Stimulated activated naive B cell treated with anti-CD40 and anti-IgM and Interleukin-4, amounts not matched to agents 10 μg/mL and 1 μg/mL and 100 μg/mL, for 72 hours (primary cell): ENCODE measurements at places on chromosomes 16 and 17.

DNA sequence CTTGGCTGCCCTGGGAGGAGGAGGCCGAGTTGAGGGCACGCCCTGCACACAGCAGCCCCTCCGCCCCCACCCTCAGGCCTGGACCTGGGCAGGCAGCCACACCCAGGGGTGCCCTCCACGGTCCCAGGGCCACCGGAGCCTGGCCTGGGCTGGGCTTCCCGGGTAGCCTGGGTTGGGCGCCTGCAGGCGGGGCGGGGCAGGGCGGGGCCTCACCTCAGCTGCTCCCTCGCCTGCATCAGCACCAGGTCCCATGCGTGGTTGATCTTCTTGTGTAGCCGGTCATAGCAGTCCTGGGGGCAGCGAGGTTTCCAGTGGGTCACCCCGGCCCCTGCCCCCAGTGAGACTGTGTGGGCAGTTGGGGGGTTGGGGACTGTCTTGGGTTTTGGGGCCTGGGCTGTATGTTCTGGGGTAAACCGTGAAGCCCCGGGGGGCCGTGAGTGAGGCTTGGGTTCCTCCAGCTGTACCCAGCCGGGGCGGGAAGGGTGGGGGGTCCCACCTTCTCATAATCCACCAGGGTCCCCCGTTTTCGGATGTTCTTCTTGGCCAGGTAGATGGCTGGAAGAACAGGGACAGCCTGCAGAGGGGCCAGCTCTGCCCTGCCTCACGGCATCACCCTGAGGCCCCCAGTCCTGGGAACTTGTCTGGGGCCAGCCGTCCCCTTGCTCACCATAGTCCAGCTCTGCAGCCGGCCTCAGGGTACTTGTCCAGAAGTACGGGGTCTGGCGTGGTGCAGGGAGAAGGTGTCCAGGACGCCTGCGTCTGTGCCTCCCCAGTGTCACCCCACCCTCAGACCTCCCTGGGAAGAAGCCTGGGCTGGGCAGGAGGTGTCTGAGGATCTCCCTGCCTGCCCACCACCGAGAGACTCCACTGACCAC is 2.0 kb downstream of the RGS11 start:
- no peak for DNase-seq

DNA sequence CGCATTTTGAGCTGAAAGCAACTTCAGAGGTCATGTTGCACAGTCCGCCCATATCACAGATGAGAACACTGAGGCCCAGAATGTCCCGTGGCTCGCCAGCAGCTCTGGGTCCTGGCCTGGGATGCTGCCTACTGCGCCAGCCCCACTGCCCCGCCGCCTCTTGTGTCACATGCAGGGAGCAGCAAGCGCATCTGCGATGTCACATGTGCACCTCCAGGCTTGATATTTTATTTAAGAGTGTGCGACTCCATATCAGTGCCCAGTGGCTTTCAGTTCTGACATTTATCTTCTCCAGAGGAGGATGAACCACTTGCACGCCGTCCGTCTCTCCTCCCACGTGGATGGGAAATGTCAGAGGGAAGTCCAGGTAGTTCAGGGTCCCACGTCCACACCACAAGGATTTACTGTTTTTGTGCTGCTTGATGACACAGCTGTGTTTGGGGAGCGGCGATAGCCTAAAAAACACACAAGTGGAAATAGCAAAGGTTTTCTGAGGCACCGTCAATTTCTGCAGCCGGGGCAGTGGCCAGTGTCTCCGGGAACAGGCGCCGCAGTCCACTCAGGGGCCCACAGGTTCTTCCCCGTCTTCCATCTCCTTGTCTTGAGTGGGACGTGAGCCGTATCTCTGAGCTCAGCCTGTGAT is 7.0 kb upstream of the RBFOX3 start:
- no peak for DNase-seq

DNA sequence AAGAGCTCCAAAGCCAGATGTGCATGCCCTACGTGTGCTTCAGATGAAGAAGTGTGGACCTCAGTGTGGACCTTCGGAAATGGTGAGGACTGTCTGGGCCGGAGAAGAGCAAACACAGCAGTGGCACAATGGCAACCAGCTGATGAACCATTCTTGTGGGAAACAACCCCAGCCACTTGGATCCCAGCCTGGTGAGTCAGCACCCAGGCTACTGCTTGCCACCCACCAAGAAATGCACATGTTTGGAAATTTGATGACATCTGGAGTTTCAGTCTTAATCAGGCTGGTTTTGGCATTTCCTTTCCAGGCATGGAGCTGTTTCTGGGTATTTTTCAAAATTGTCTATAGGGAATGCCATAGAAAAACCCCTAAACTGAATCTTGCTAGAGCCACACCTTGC is 42.7 kb downstream of the DYNLRB2 start:
- peak; percentile 13 for DNase-seq

- no peak for DNase-seq
Measured at GRCh38 chr17:77382356-77382911, 241.7 kb downstream of the SEC14L1 start.

- no peak for DNase-seq
Measured at GRCh38 chr17:37659925-37660324, 16.7 kb upstream of the DDX52 start.

GRCh38 chr17:62690168-62690897 is 62.9 kb downstream of the MRC2 start:
- DNase-seq: no peak

DNA sequence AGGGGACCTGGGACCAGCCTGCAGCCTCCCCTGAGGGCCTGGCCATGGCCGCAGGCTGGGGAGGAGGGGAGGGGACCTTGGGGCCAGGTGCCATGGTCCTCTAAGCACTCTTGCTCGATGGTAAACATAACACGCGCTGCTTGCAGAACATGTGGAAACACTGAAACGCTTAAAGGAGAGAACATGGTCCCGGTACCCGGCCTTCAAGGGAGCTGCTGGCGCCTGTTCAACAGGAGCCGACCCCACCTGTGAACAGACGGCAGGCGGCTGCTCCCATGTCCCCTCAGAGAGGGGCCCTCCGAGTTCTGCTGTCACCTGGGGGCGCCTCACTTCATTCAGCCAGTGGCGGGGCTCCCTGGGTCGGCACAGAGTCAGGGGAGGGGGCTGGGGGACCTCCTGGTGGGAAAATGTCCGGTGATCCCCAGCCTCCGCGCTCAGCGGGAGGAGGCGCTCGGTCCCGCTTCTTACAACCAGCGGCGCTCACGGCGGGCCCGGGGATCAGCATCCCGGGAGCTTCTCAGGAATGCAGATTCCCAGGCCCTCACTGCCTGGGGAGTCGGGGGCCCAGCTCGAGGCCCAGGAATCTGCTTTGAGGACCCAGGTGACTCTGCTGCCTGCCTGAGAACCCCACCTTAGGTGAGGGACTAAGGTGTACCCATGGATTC is 854 bp upstream of the SSTR5 start:
- no peak for DNase-seq

DNA sequence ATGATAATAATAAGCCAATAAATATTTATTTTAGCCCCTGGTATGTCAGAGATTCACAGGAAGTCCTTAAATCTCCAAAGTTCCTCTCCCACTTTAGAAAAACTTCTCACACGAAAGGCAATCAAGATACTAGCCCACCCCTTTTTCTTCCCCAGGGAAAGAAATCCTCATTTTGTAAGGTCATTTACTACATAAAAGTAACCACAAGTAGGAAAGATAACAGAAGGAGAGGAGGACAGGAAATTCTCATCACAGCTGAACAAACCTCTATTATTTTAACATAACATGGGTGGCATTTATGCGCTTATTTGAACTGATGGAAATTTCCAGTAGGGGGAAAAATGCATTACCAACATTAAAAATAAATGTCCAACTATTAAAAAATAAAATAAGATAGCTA is 3.4 kb downstream of the FAM222B start:
- DNase-seq: no peak

- DNase-seq: no peak
Measured at GRCh38 chr16:10617662-10618420, 37.4 kb upstream of the EMP2 start.

GRCh38 chr16:20849589-20850390 is 43.5 kb downstream of the REXO5 start:
- peak; percentile 36 for DNase-seq

GRCh38 chr17:2090210-2090641 is 35.3 kb downstream of the HIC1 start:
- DNase-seq: no peak

- no peak for DNase-seq
Measured at GRCh38 chr17:35083071-35083470, 19.6 kb upstream of the RFFL start.

GRCh38 chr17:42989726-42990652 is 8.2 kb upstream of the RPL27 start:
- no peak for DNase-seq

- no peak for DNase-seq
Measured at GRCh38 chr16:67805718-67806427, 487 bp downstream of the RANBP10 start.

GRCh38 chr16:20074099-20074991 is 655 bp upstream of the GPR139 start:
- DNase-seq: no peak

DNA sequence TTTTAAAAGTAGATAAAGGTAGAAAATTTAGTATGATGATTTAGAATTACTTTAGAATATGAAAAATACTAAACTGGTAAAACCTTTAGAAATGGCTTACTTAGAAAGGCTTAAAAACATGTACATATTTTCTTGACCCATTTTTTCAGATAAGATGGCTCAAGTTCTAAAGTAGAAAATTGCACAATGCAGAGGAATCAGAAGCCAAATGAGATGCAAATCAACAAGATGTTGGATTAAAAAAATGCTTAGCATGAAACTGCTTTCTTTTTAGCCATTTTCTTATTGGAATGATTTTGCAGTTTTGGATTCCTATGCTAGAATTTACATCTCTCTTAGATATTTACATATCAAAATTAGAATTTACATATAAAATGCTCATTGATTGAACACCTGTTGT is 1.5 kb upstream of the KRTAP3-1 start:
- no peak for DNase-seq

DNA sequence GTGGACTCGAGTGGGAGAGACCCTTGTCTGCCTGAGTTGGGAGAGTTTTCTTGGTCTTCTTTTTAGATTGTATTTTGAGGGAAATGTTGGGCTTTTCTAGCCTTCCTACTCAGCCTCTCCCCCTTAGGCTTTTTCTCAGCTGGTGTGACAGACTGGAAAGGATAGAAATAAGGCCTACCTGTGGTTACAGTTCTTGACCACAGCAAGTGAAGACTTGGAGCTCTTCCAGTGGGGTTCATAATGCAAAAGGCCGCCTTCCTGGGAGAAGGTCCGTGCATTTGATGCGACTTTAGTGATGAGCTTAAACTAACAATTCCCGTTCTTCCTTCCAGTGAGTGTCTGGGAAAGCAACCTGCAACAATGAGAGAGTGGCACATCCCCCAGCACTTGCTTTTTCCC is 56.8 kb downstream of the B9D1 start:
- no peak for DNase-seq

DNA sequence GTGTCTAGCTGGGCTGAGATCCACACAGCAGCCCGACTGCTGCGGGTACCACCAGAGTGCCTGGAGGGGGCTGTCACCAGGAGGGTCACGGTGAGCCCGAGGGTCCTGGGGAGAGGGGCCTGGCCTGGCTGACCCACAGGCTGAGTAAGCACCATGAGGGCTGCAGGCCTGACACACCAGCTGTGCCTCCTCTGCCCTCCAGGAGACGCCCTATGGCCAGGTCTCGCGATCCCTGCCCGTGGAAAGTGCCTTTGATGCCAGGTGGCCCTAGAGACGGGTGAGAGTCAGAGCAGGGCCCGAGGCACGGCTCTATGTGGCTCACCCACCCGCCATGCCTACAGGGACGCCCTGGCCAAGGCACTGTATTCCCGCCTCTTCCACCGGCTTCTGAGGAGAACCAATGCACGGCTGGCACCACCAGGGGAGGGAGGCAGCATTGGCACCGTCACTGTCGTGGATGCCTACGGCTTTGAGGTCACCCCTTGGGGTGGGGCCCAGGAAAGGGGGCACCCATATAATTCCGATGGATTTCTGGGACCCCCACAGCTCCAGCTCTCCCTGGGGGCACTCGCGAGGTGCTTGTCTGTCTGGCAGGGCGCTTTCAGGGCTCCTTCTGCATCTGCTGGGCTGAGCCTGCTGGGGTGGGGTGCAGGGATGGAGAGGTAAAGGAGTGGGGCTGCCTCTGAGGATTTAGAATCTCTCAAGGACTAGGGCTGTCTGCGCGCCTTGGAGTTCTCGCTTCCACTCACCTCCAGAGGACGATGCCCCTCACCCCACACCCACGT is 7.1 kb downstream of the MYO15B start:
- no peak for DNase-seq

DNA sequence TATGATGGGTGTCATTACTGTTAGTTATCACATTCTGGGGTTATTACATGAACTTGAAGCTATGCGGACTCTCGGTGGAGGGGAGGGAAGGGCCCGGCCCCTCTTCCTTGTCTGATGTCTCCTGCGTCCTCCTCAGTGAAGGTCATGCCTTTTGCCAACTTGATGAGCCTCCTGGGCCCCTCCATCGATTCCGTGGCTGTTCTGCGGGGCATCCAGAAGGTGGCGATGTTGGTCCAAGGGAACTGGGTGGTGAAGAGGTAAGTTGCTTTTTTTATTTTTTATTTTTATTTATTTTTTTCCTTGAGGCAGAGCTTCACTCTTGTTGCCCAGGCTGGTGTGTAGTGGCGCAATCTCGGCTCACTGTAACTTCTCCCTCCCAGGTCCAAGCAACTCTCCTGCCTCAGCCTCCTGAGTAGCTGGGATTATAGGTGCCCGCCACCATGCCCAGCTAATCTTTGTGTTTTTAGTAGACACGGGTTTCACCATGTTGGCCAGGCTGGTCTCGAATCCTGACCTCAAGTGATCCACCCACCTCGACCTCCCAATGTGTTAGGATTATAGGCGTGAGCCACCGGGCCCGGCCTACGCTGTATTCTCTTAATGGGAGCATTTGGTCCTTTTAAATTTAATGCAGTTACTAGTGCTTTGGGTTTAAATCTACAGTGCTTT is 21.6 kb downstream of the POLR3E start:
- DNase-seq: peak; percentile 21

DNA sequence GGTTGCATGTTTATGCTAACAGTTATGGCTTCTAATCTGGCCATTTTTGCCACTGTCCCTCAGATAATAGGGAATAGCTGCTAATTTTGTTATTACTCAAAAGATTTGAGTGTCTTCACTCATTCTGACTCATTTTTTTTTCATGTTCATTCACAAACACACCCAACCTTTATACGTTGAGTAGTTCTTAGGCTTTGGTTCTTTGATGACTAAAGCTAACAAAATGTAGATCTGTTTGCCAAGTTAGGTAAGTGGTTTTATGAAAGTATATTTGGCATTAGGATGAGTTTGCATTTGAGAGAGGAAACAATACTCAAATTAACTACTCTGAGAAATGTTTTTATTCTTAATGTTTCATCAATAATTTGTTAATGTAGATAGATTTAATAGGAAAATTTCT is 3.6 kb downstream of the MAP2K4 start:
- DNase-seq: no peak

- no peak for DNase-seq
Measured at GRCh38 chr17:42276609-42277341, 584 bp upstream of the STAT5B start.

GRCh38 chr16:77555791-77556190 is 121.0 kb upstream of the ADAMTS18 start:
- no peak for DNase-seq

GRCh38 chr17:73546770-73547536 is 97.3 kb downstream of the SDK2 start:
- peak; percentile 63 for DNase-seq

GRCh38 chr16:89422905-89423630 is 67.3 kb downstream of the ANKRD11 start:
- DNase-seq: peak; percentile 59
